Posterior cingulate gyrus (tissue), 11 donors: ENCODE measurements at places on chromosomes 1 and 21.

GRCh38 chr1:171576144-171576543 is 45.9 kb upstream of the MYOCOS start:
- no peak for DNase-seq

DNA sequence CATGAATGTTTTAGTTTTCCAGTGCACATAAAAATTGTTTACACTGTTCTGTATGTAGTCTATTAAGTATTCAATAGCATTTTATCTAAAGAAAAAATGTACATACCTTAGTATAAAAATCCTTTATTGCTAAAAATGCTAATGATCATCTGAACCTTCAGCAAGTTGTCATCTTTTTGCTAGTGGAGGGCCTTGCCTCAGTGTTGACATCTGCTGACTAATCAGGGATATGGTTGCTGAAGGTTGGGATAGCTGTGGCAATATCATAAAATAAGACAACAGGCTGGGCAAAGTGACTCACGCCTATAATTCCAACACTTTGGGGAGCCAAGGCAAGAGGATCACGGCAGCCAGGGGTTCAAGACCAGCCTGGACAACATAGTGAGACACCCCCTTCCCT is 9.0 kb downstream of the DYNLT5 start:
- no peak for DNase-seq

GRCh38 chr21:44869781-44870747 is 3.4 kb downstream of the PTTG1IP start:
- DNase-seq, result no peak

GRCh38 chr1:160491981-160492380 is 31.1 kb downstream of the SLAMF6 start:
- DNase-seq, result no peak

DNA sequence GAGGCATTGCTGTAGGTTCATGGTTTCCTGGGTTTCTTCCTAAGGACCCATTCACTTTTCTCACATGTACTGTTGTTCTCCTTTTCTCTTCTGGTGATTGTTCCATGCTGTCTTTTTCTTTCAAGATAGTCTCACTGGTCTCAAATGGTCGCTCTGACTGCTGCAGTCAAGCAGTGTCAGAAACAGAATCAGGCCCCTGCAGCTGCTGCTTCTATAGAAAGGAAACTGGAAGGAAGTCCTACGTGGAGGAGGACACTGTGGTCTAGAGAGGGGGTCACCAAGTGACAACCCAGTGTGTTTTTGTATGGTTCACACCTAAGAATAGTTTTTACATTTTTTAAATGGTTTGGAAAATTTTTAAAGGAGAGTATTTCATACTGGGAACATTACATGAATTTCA is 2.4 kb downstream of the NECAP2 start:
- DNase-seq, result no peak

DNA sequence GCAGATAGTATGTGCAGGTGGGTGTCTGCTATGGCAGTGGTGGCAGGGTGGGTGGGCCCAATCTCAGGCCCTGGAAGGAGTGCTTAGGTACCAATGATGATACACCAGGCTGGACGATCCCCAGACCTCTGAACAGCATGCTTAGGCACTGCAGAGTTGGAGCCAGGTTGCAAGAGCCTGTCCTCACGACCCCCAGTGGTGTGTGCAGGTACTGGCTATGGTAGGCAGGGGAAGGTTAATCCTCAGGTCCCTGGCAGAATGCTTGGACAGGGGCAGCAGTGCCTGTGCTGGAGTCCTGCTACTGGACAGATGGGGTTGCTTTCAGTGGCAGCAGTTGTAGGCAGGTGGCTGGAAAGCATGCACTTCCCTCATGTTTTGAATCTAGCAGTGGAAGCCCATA is 100.5 kb upstream of the NEK7 start:
- DNase-seq, result no peak

- DNase-seq, result no peak
Measured at GRCh38 chr1:237838320-237838719, 52.4 kb downstream of the ZP4 start.

DNA sequence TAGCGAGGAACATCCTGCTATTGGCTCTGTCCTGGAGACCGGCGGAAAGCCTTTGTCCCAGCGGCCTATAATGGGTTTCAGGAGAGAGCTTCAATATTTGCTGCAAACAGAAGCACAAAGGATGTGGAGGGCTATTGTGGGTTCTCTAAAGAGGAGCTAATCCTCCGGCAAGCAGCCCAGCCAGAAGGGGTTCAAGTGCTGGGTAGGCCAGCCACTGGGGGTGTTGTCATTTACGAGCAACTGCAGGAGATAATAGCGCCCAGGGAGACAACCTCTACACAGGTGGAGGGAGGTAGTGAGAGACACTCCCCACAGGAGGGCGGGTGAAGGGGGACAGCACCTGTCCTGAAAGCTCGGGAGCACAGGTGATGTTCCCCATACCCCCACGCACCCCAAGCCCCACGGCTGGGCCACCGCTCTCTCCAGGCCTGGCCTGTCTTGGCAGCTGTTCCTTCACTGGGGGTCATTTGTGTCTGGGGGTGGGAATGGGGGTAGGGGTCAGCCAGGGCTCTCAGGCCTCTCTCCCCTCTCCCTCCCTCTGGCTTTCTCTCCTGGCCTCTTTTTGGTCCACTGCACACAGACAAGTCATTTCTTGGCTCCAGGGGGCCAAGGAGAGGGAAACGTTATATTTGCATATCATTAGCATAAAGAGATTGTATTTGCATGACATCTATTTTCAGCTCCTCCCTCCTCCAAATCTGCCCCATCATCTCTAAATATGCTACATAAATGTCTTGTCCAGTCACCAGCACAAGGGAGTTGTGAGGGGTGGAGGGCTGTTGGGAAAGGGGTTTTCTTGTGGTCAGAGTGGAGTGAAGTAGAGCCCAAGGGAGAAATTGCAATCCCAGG is 22.0 kb upstream of the SLC26A9 start:
- no peak for DNase-seq

GRCh38 chr21:40846587-40847411 is at the start of gene DSCAM:
DSCAM (minus strand) TSS chr21:40847158; CDS start chr21:40846661, 497 bp downstream.
- peak; percentile 90 for DNase-seq

- DNase-seq, result peak; percentile 90
Measured at GRCh38 chr1:161227196-161227871, 1.5 kb downstream of the TOMM40L start.

GRCh38 chr1:38283696-38284470 is 237.3 kb upstream of the POU3F1 start:
- DNase-seq, result no peak

- DNase-seq, result no peak
Measured at GRCh38 chr1:38208716-38209632, 162.4 kb upstream of the POU3F1 start.

DNA sequence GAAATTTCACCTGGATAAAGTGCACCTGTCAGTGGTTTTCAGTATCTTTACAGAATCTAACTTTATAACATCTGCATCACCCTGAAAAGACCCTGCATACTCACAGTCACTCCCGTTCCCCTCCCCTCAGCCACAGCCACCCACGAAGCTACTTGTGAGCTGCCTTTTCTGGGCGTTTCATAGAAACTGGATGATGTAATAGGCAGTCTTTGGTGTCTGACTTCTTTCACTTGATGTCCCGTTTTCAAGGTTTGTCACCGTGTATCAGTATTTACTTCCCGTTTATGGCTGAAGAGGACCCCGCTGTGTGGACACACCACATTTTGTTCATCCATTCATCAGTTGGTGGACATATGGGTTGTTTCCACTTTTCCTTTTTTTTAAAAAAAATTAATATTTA is 47.8 kb upstream of the LRRC3 start:
- no peak for DNase-seq

GRCh38 chr1:3890389-3891328 is 9.4 kb downstream of the C1orf174 start:
- DNase-seq, result no peak

DNA sequence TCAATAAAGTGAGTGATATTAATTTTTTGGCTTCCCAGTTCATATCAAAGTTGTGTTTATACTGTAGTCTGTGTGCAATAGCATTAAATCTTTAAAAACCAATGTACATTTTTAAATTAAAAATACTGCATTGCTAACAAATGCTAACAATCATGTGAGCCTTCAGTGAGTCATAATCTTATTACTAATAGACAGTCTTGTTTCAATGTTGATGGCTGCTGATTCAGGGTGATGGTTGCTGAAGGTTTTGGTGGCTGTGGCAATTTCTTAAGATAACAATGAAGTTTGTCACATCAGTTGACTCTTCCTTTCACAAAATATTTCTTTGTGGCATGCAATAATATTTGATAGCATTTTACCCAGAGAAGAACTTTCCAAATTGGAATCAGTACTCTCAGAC is 109.0 kb downstream of the ZMYM4 start:
- no peak for DNase-seq

- no peak for DNase-seq
Measured at GRCh38 chr1:156755527-156755950, 4.1 kb upstream of the HDGF start.

- DNase-seq, result no peak
Measured at GRCh38 chr1:7940034-7940433, 605 bp downstream of the TNFRSF9 start.

- DNase-seq, result peak; percentile 95
Measured at GRCh38 chr1:31788138-31788824, 24.1 kb upstream of the ADGRB2 start.

DNA sequence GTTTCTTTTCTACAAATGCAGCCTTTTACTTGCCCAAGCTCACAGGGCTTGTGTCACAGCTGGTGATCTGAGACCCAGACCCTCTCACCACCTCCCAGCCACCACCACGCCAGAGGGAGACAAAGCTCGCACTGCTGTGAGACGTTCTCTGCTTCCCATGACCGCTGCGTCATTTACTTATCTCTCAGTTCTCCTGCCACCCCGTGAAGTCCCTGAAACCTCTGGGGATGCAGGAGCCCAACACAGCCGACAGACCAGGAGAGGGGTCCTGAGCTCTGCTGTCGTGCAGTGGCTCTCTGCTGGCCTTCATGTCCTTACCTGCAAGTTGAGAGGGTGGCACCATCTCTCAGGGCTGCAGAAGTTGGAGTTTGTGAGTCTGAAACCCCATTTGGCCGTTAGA is 77.7 kb downstream of the SLC16A1 start:
- DNase-seq, result peak; percentile 89

GRCh38 chr21:41848533-41848932 is 30.6 kb downstream of the PRDM15 start:
- DNase-seq, result no peak

GRCh38 chr1:244964112-244964971 is 100.0 kb upstream of the HNRNPU start:
- no peak for DNase-seq

- DNase-seq, result no peak
Measured at GRCh38 chr1:200183637-200184036, 156.1 kb downstream of the NR5A2 start.

DNA sequence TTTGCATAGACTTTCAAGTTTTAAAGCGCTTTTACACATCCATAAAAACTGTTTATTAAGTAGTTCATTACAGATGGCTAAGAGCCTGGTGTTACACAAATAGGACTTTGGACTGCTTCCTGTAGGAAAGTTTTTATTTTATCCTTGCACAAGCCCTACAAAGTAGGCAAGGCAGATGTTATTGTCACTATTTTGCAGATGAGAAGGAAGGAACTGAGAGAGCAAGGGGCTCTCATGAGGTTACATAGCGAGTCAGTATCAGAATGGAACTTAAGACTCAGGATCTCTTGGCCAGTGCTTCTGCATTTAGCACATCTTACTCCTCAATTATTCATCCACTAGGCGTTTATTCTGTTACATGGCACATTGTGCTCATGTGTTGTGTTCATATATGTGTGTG is 2.6 kb upstream of the MAPKAPK2 start:
- DNase-seq, result no peak

GRCh38 chr1:5895446-5896406 is 96.5 kb downstream of the NPHP4 start:
- DNase-seq, result no peak

DNA sequence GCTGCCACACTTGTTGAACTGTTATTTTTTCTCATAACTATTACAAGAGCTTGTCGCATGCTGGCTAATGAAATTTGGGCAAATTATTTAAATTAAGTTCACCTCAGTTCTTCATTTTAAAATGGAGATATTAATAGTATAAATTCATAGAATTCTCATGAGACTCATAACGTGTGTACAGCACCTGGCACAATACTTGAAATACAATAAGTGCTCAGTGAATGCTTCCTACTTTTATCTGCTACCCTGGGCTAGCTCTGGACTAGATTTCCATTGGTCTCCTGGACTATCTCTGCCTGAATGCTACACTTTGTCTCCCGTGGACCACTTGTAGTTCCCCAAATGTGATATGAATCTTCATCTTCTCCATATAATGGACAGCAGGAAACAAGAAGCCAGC is 919 bp downstream of the SLAMF6 start:
- no peak for DNase-seq

DNA sequence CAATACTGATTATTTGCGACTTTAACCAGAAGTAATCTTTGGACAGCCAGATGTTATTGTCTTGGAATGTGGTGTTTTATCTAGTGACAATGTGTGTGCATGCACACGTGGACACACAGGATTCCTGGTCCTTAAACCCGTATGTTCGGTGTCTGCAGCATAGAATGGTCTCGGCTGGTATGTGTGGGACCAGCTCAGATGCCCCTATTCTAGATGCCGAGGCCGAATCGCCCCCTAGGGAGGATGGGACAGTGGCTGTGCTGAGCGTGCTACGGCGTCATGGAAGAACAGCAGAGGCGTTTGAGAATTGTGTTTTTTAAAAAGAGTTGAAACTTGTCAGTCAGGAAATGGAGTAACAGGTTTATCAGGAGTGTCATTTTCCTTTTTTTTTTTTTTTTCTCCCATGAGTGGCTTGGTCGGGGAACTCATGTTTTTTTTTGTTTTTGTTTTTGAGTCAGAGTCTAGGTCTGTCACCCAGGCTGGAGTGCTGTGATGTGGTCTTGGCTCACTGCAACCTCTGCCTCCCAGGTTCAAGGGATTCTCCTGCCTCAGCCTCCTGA is 30.1 kb downstream of the SKI start:
- peak; percentile 56 for DNase-seq

DNA sequence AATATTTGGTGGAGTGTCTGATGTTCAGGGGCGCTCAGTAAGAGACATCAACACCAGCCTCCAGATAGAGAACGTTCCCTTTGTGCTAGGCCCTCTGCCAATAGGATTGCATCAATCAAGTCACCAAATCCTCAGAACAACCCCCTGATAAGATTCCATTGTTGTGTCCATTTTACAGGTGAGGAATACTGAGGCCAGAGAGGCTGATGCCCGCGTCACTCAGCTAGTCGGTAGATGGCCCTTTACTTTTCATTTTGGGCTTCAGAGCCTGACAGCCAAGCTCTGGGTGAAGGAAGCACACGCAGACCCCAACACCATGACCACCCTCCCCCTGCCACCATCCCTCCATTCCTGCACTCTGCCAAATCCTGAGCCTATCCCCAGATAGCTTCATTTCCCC is 406.2 kb downstream of the PTPRU start:
- DNase-seq, result no peak

DNA sequence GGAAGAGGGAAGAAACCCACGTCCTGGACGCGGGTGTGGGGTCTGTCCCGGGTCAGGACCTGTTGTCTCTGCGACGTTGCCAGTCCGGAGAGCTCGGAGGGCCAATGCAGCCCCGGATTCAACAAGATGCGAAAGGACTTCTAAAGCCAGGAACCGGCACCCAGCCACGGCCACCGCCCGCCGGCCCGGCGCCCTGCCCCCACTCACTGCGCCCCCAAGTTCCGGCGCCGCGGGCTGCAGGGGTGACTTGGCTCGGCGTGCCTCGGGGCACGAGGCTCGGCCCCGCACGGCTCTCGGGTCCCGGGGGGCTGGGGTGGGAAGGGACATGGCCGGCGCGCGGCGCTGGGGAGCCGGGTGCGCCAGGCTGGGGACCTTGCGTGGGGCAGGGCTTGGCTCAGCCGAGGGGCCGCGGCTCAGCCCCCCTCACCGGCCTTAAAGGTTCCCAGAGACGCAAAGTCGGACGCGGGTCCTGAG is 51.8 kb upstream of the H6PD start:
- no peak for DNase-seq

- DNase-seq, result no peak
Measured at GRCh38 chr1:150927624-150928023, 1.5 kb downstream of the SETDB1 start.
